ENCODE measurements at places on chromosomes 1 and 21.
A peak's percentile ranks its signal among the peaks of the same experiment; 100 is the strongest.

- no peak for DNase-seq
Measured at GRCh38 chr1:241356187-241356518, 852 bp downstream of the RGS7 start.

DNA sequence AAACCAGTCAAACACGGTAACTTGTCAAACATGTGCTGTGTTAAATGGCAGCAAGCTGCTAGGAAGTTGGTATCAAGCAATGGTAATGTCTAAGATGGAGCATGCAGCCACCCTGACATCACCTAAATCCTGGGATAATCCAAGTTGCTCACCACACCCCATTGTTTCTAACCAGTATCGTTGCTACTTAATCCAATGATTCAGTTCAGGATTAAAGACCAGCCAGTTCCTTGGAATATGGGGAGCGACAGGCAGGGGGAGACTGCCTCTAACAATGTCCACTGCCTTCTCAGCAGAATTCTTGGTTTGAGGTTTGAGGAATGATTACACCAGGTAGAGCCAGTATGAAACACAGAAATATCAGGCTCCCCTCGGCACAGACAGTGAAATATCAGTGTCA is 122.1 kb upstream of the IFFO2 start:
- DNase-seq: no peak

DNA sequence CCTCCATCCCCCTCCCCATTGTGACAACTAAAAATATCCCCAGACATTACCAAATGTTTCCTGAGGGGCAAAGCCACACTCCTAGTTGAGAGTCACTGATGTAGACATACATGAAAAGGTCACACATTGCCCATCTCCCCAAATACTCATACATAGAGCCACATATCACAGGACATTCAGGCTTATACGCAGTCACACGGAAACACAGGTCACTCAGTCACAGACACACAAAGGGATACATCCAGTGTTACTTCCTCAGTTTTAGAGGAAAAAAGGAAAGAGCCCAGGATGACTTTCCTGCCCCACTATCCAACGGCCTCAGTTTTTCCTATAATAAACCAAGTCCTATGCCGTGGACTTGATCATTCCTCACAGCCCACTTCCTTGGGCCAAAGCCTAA is 1.9 kb downstream of the SLC39A1 start:
- DNase-seq: no peak

DNA sequence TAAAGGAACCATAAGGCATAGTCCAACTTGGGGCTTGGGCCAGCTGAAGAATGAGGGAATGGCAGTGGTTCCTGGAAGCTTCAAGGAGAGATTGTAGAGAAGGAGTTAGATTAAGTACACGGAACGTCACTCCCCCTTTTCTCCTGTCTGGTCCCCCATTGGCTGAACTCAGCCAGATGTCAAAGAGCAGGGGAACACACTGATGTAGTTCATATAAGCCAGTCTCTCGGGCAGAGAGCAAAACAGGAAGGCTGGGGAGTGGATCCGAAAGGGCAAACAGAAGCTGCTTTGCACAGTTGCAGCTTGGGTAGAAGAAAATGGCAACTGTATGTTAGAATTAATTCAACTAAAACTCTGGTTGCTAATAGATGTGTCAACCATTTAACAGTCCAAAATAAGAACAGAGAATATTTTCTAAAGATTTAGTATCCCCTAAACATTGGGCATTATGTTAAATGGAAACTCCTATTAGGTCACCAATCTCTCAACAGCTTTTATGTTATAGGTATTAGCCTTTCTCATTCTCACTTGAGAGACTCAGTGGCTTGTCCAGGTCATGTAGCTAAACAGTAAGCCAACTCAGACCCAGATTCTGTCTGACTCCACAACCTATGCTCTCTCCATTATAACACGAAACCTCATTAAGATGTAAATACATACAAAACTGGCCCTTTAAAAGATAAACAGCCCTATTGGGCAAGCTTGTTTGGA is 600.7 kb upstream of the USP24 start:
- no peak for DNase-seq

GRCh38 chr1:92972409-92973129 is 11.3 kb upstream of the DIPK1A start:
- no peak for DNase-seq

DNA sequence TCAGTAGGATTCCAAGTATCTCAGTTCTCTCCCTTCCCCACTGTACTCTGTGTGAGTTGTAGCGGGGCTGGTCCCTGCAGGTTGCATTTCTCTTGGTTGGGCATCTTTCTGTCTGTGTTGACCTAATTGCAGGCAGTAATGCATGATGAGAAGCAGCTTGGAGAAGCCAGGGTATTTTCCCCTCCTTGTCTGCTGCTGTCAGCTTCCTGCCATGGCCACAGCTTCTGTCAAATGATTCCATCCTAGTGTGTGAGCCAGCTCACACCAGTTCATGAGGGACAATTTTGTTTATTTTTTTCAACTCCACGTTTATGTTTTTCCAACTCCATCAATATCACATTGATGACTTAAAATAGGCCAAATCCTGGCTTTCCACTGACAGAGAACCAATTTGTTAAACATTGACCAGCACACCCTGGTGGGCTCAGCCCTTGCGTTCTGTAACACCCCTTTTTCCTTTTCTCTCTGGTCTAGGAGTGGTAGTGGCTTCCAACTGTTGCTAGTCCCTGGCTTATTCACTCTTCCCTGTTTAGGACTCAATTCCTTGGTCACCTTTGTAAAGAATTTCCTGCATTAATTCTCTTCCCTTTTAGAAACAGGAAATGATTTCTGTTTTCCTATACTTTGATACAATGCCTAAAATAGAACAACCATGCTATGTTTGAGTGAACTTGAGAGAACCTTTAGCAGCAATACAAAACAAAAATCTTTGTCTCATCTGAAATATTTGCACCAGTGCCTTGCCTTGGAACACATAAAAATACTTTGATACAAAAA is 44.9 kb upstream of the APOBEC4 start:
- no peak for DNase-seq

DNA sequence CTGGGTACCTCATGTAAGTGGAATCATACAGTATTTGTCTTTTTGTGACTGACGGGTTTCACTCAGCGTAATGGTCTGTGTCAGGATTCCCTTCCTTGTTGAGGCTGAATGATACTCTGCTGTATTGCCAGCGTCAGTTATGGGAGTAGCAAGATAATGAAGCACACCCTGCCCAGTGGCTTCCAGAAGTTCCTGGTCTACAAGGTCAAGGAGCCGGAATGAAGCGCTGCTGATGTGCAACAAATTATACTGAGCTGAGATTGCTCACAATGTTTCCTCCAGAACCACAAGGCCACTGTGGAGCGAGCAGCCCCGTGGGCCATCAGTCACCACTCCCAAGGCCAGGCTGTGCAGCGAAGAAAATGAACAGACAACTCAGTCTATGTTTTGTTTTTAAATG is 24.0 kb upstream of the TDRD10 start:
- DNase-seq: no peak

DNA sequence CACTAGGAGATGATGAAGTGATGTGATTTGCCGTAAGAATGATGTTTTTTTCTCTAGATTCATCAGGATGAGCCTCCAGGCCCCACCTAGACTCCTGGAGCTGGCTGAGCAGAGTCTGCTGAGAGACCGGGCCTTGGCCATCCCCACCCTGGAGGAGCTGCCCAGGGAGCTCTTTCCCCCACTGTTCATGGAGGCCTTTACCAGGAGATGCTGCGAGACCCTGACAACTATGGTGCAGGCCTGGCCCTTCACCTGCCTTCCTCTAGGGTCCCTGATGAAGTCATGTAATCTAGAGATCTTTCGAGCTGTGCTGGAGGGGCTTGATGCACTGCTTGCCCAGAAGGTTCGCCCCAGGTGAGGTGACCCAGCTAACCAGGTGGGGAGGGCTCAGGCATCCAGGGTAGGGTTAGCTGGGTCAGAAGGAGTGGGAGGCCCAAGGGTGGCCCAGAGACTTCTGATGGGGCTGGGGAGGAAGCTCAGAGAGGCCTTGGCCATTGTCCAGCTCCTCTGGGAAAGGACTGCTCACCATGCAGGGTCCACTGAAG is 1.3 kb downstream of the PRAMEF12 start:
- no peak for DNase-seq

DNA sequence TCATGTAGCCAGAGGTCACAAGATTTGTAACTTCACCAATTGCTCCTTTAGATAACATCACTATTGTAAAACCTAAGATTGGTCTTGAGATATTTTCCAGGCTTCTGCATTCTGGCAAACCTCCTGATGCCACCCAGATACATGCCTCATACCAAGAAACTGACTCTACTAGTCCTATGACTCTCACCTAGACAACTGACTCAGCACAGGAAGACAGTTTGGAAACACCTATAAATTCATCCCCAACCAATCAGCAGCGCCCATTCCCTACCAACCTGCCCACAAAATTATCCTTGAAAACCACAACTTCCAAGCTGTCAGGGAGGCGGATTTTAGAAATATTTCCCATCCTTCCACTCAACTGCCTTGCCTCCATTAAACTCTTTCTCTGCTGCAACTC is 2.6 kb downstream of the NME7 start:
- no peak for DNase-seq

- no peak for DNase-seq
Measured at GRCh38 chr1:185645686-185646085, 88.5 kb upstream of the HMCN1 start.

- no peak for DNase-seq
Measured at GRCh38 chr1:207396168-207396746, 57.9 kb upstream of the CR2 start.

DNA sequence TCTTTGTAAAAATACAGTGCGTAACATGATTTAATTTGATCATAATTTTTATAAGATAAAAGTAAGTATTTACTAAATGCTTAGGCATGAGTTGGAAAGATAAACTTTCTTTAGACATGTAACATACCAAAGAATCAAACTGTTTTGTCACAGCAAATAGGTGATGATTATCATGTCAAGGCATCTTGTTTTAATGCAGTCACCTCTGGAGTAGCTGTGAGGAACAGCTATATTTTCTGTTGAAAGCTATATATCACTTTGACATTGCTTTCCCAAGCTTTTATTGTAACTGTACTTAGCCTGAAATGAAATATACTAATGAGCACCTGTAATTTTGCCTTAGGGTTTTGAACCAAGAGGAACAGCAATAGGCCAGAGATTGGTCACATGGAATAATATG is 151.9 kb downstream of the TLR5 start:
- no peak for DNase-seq

DNA sequence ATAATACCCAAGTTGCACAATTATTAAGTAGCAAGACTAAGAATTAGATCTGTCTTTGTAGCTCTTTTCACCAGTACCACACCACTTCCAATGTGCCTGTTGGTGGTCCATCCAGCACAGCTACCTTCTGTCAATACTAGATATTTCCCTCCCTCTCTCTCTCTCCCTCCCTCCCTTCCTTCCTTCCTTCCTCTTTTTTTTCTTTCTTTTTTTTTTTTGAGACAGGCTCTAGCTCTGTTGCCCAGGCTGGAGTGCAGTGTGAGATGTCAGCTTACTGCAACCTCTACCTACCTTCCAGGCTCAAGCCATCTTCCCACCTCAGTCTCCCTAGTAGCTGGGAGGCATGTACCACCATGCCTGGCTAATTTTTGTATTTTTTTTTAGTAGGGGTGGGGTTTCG is 21.1 kb downstream of the KPNA6 start:
- DNase-seq: no peak

GRCh38 chr1:37513795-37514349 is 694 bp downstream of the MEAF6 start:
- DNase-seq: peak; percentile 51

GRCh38 chr1:194300776-194301175 is 1114.4 kb upstream of the B3GALT2 start:
- DNase-seq: no peak

GRCh38 chr1:171597203-171597602 is 24.8 kb upstream of the MYOCOS start:
- no peak for DNase-seq

DNA sequence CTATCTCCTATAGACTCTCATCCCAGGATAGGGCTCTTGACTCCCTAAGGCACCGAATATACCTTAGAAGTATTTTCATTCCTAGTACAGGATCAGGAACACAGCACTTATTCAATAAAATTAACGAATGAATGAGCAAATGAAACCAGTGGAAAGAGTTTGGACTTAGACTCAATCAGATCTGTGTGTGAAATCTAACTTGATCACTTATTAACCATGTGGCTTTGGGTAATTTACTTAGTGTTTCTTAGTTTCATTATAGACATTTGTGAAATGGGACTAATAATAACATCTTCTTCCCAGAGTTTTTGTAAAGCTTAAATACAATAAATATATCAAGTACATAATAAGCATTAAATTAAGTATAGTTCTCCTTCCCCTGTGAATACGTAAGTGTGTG is 230.1 kb downstream of the ADGRL2 start:
- DNase-seq: no peak

DNA sequence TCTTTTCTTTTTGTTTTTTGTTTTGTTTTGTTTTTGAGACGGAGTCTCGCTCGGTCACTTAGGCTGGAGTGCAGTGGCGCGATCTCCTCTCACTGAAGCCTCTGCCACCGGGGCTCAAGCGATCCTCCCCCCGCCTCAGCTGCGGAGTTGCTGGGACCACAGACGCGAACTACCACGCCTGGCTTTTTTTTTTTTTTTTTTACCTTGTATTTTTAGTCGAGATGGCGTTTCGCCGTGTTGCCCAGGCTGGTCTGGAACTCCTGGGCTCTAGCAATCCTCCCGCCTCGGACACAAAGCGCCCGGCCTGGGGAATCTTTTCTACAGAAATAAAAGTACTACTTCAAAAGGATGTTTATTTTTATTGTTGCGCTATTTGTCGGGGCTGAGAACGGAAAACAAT is 1.1 kb upstream of the SETDB1 start:
- DNase-seq: no peak

GRCh38 chr1:31413405-31414001 is 490 bp downstream of the SERINC2 start:
- DNase-seq: no peak

- no peak for DNase-seq
Measured at GRCh38 chr1:203968761-203969160, 104.2 kb upstream of the SOX13 start.
